ENCODE measurements at places on chromosomes 2 and 18.
A peak's percentile ranks its signal among the peaks of the same experiment; 100 is the strongest.

- no peak for DNase-seq
Measured at GRCh38 chr18:4704781-4705180, 249.7 kb upstream of the DLGAP1 start.

DNA sequence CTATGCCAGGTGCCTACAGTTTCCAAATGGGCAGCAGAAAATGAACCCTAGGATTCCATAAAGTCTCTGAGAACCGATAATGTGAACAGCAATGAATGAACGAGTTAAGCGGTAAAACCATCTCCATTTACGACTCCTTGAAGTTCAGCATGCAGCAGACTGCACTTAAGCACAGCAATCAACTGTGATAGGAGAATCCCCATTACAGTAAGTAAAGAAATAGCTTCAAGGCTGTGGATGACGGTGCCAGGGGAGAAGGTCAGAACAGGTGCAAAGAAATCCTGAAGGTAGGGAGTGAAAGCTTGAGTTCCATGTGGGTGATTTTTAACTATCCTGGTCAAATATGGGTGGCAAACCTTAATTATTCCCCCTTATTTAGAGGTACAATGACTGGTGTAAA is 444.4 kb downstream of the NCKAP5 start:
- no peak for DNase-seq

GRCh38 chr2:4967206-4967605 is 725.0 kb upstream of the SOX11 start:
- DNase-seq = no peak

DNA sequence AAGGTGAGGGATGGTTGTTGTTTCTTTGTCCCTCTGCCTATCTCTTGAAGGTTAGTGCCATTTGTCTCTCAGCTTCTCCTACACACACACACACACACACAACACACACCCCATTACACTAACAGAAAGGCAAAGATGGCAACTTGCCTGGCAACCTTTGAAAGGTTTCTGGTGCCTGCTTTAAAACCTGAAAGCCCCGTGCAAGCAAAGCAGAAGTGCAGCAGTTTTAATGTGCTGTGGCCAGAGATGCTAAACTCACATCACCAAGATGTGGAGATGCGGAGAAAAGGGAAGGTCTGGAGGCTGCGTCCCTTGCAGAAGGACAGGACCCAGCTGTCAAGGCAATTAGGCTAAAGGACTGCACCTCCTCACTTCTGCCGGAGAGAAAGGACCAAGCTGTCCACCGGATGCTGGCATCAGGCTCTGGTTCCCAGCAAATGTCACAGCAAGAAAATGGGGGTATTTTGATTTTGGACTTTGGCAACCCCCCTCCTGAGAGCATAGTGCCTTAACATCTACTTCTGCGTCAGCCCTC is 196.4 kb downstream of the ARL4C start:
- no peak for DNase-seq

GRCh38 chr2:45882707-45883602 is 231.5 kb downstream of the PRKCE start:
- peak; percentile 73 for DNase-seq

DNA sequence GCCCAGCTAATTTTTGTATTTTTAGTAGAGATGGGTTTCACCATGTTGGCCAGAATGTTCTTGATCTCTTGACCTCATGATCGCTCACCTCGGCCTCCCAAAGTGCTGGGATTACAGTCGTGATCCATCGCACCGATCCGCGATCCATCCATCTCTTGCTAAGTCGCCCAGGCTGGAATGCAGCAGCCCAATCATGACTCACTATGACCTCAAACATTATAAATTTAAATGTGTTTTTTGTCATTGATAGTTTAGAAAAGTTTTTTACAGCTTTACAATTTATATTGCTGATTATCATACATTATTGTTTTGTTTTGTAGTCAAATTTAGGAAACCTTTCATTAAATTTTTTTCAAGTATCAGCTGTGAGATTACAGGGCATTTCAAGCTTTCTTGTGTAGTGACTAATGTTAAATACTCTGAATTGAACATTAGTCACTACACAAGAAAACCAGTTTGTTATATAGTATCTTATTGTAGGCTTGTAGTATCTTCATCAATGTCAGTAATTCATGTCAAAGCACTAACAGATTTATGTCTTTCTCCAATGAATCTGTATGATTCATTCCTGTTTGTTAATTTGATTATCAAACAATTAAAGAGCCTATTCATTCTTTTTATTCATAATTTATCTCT is 37.5 kb downstream of the NR4A2 start:
- DNase-seq = no peak
